ENCODE measurements at places on chromosomes 7 and 10.

- DNase-seq, result no peak
These were observed 54.9 kb downstream of the ABCB1 start for GRCh38 chr7:87545760-87546159.

GRCh38 chr7:143279186-143280098, 5.3 kb upstream of the TMEM139 start:
- DNase-seq, result no peak

- no peak for DNase-seq
These were observed 10.7 kb upstream of the PANK1 start for GRCh38 chr10:89655722-89656121.

- no peak for DNase-seq
These were observed 52.9 kb upstream of the ZMIZ2 start for GRCh38 chr7:44695756-44696155.

GRCh38 chr7:9106747-9107146, 673.3 kb downstream of the NXPH1 start:
- no peak for DNase-seq

DNA sequence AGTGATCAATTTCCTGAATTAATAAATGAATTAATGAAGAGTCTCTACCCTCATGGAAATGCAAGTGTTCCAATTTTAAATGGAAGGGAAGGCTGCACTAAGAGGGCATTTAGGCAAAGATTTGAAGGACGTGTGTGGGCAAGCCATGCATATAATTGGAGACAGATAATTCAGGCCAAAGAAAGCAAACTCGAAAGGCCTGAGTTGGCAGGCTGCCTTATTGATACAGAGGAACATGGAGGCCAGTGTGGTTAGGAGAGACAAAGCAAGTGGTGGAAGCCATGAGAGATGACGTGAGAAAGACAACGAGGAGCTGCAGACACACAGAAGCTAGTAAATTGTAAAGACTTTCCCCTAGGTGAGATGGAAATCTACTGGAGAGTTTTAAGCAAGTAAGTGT, 15.4 kb upstream of the PCLO start:
- DNase-seq, result no peak

DNA sequence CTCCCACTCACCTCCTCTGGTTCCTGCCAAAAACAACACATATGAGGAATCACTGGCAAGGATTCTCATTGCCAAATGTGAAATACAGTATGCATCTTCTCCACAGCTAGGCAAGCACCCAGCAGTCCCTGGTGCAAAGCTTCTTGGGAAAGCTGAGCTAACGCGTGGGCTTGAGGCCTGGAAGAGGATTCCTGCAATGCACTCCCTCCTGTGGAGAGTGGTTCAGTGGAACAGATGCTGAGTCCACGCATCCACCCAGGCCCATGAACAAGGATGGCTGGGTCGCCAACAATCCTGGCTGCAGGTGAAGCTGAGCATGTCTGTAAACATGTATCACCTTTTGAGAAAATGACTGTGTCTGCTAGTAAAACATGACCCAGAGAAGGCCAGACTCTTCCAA, 113.2 kb upstream of the CHST15 start:
- peak; percentile 33 for DNase-seq

DNA sequence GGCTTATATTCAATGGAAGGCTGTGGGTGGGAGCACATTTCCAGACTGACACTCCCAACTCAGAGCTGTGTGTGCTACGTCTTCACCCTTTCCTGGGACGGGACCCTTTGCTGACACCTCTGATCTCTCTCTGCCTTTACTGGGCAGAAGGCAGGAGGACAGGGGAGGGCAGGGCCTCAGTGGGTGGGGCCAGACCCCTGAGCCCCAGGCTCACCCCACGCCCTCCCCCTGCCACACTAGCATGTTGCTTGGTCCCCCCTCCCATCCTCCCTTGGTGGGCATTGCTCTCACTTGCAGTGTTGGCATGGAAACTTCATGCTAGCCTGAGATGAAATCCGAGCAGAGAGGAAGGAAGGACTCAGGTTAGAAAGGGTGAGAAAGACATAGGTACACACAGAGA, 18.4 kb downstream of the TMEM273 start:
- no peak for DNase-seq

DNA sequence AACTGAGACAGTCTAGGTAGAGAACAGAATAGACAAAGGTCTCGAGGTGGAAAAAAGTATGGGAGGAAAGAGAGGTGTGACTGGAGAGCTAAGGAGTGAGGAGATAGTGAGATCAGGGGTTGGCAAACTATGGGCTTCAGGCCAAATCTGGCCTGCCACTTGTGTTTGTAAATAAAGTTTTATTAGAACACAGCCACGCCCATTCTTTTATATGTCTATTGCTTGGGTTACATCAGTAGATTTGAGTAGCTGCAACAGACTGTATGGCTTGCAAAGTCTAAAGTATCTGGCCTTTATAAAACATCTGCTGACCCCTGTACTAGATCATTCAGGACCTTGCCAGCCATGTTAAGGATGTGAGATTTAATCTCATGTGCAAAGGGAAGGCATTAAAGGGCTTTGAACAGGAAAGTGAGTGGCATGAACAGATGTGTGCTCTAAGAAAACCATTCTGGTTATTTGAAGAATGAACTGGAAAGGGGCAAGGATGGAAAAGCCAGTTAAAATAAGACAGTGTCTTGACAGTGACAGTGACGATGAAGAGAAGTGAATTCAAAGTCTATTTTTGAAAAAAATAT, 240.3 kb downstream of the RNLS start:
- DNase-seq, result no peak

- DNase-seq, result no peak
These were observed 91.6 kb downstream of the RNF32 start for GRCh38 chr7:156732091-156732625.

- DNase-seq, result peak; percentile 58
These were observed 1.9 kb upstream of the EPHB4 start for GRCh38 chr7:100829150-100829716.
